ENCODE measurements at places on chromosomes 11 and 22.

GRCh38 chr11:122440811-122441665 lies 214.5 kb upstream of the UBASH3B start:
- DNase-seq = no peak

GRCh38 chr11:14259186-14259784 lies 99.7 kb downstream of the RRAS2 start:
- no peak for DNase-seq

DNA sequence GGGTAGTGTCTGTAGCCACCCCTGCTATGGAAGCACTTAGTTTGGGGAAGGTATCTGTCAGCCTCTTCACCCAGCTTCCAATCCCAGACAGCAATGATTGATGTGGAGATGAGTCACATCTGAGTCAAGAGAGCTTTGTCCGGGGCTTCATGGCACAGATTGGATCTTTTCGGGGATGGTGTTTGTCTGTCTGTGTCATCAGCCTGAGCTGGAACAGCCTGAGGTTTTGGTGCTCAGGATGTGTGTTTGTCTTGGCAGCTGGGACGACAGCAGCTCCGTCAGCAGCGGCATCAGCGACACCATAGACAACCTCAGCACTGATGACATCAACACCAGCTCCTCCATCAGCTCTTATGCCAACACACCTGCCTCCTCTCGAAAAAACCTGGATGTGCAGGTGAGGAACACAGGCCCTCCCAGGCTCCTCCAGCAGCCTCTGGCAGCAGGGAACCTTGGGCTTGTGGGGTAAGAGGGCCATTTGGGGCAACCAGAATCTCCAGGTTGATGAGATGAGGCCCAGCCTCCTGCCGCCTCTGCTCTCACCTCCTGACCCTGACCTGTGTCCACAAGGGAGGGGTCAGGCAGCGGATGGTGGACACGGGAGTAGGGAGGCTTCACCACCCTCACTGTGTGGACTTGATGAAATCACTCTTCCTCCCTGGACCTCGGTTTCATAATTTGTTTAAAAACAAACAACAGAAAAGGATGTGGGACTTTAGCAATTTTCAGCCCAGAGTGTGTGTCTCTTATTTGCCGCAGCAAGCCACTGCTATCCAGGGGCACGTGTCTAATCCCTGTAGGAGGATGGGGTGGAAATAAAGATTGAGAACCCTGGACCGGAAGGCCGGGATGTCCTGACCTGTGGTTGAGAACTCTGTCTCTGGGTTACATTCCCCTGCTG lies 124.3 kb downstream of the DBX1 start:
- no peak for DNase-seq

GRCh38 chr11:44658506-44658850 lies 68.3 kb upstream of the TSPAN18 start:
- peak; percentile 21 for DNase-seq

DNA sequence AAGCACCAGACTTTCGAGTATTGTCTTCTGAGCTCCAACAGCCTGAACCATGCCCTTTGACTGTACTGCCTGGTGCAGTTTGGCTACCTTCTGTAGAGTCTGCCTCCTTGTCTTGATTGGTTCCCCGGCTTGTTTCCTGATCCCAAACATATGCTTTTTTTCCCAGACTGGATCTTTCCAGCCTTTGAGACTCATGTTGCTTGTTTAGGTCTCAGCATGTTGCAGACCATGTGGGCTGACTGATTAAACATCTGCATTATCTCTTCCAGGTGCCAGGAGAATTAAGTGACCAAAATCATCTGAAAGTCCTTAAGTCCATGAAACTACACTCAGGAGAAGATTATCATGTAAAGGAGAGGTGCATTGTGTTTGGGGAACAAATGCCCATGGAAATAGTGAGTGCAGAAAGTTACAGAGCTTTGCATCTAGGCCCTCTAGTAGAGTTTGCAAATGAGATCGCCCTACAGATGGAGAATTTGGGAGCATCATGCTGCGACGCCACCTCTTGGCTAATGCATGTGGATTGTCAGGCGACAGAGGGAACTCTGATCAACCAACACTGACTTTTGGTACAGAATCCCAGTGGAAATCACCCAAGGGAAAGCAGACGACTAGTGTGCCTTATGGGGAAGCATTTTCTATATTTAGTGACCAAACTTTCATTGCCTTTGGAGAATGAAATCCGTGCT lies 188.8 kb downstream of the BLID start:
- no peak for DNase-seq

DNA sequence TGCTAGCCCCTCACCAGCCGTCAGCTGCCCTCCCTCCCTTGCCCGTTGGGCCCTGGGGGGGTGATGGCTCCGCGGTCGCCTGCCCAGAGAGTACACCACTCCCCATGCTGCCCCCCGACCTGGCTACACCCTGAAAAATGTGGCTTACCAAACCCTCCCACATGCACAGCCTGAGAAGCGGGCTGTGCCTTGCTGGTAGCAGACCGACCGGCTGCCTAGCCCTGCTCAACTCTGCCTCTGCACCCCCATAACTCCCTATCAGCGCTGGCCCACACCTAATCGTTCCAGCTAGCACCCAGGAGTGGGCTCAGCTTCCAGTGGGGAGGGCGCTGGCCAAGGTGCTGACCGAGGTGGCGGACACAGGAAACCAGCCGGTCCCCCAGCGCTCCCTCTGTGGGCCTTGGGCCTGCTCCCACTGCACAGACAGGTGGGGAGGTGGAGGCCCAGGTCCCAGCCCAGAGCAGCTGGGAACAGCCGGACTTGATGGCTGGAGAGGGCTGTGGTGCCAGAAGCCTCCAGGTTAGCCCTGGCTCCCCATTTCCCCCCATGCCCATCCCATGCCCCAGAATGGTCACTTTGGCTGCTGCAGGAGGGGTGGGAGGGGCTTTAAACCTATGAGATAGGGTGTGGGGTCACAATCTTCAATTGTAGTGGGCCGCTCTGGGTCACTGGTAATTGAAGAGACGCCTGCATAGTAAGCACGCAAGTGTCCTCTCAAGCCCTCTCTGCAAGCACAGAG lies 32.1 kb upstream of the PRODH start:
- no peak for DNase-seq

DNA sequence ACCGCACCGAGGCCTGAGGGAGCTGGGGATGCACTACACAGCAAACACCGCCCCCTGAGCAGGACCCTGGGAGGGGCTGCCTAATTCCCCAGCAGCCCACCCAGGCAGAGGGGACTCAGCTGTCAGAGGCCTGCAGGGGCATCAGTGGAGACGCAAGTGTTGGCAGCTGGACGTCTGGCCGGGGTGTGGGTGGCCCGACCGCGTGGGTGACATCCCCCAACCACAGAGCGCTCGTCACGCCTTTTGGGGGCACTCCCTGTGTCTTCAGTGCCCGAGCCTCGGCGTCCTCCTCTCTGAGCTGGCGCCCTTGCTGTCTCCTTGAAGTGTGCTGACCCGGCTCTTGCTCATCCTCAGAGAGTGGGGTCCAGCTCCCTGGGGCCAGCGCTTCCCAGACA lies 150.2 kb downstream of the BRD1 start:
- DNase-seq = no peak

DNA sequence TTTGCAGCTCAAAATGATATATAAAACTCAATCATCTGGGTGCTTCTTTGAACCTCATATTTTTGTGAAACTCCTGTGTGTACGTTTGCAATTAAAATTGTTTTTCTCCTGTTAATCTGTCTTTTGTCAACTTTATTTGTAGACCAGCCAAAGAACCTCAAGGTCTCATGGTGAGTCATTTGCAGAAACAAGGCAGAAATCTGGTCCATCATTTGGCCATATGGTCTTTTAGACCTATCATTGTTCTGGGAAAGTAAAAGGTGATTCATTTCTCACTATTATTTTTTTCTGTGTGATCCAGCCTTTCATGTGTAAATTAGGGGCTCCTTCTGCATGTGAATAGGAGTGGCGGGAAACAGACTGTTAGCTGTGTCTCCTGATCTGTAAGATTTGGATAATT lies 399.1 kb upstream of the DDI1 start:
- no peak for DNase-seq

GRCh38 chr11:71459076-71459766 lies 6.2 kb downstream of the NADSYN1 start:
- no peak for DNase-seq

GRCh38 chr11:3922056-3922455 lies 66.6 kb downstream of the STIM1 start:
- no peak for DNase-seq

GRCh38 chr11:126147208-126148111 lies 64.0 kb downstream of the RPUSD4 start:
- no peak for DNase-seq

- no peak for DNase-seq
Measured at GRCh38 chr11:76577226-76577920, 93.2 kb downstream of the LRRC32 start.

DNA sequence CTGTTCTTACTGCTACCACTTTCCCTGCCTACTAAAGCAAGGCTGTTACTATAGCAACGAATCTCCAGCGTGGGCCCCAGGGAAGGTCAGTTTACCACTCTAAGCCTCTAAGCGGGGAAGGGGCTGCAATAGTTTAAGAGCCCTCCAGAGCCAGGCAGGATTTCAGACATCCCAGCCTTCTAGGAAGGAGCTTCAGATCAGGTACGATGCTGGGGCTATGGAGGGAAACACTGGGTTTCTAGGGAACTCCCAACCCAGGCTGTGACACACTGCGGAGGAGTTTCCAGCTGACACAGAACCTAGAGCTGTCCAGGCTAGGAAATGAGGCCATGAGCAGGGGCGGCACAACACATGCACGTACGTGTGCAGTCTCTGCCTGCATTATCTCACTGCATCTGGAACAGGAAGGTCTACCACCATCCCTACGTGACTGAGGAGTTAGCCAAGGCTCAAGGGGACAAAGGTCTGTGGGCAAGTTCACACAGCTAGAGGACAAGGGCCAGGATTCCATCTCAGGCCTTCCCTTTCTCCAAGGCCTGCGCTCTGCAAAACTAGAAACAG lies 20.4 kb downstream of the HPS4 start:
- DNase-seq = no peak

- DNase-seq = no peak
Measured at GRCh38 chr11:108351468-108351867, 115.9 kb downstream of the C11orf65 start.

DNA sequence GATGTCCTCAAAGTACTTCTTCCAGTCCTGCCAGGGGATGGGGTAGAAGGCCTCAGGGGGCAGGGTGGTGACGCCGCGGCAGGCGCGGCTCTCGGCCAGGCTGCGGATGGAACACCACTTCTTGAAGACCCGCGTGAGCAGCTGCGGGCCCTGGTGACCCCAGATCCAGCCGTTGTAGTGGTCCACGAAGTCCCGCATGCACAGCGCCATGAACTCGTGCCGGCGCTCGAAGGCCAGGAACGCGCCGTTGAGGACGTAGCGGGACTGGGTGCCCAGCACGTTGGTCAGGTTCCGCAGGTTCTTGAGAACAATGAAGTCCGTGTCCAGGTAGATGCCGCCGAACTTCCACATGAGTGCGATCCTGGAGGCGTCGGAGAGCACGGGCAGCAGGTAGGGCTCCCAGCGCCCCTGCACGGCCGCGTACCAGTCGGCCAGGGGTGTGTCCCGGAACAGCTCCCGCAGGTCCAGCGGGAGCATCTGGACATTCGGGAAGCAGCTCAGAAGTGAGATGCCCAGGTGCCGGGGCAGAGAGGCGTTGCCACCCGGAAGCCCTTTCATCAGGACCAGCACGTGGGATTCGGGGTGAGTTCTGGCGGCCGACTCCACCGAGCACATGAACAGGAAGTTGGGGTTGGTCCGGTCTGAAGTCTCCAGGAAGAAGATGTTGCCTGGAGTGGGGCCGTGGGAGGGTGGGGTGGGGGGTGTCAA lies 27.5 kb downstream of the A4GALT start:
- DNase-seq = no peak

DNA sequence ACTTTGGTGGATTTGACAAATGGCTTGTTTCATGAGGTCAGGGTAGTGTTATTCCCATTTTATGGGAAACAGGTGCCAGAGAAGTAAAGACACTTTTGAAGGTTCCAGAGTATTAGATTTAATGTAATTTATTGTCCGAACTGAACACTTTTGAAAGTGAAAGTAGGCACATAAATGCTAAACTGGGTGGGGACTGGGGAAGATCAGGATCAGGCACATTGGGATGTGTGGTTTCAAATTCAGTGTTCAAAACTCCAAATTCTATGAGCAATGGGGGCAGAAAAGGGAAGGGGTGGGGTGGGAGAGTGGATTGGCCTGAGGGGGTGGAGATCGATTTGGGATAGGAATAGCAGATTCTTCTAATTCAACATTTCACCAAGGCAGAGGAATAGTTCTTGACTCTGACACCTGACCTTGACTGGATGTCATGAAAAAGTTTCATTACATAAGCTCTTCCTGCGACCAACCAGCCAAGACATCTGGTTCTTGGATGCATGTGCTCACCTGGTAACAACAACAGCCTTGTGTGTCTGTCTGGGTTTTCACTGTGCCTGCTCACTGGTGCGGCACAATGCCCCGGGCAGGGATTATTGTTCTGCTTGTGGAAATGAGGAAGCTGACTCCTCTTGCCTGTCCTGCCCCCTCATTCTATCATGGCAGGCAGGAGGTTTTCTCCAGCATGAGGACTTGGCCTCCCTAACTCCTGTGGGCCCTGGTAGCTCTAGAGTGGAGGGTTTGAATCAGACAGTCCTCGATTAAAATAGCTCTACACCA lies 10.8 kb downstream of the PPFIBP2 start:
- DNase-seq = no peak

DNA sequence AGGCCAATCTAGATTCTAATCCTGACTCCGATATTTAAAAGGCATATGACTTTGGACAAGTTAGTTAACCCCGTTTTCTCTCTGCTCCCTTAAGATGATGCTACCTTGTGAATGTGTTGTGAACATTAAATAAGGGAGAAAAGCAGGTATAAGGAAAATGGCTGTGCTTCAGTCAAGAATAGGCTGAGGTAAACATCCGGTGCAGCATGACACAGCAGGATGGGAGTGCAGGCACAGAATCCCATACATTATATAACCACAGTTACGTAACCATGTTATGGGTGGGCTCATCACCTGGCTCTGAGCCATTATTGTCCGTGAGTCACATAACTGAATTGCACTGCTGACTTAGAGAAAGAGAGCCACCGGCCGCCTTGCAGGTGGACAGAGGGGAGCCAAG lies 382.2 kb upstream of the ANO5 start:
- no peak for DNase-seq

GRCh38 chr11:34178209-34178821 lies 72.9 kb downstream of the NAT10 start:
- no peak for DNase-seq

DNA sequence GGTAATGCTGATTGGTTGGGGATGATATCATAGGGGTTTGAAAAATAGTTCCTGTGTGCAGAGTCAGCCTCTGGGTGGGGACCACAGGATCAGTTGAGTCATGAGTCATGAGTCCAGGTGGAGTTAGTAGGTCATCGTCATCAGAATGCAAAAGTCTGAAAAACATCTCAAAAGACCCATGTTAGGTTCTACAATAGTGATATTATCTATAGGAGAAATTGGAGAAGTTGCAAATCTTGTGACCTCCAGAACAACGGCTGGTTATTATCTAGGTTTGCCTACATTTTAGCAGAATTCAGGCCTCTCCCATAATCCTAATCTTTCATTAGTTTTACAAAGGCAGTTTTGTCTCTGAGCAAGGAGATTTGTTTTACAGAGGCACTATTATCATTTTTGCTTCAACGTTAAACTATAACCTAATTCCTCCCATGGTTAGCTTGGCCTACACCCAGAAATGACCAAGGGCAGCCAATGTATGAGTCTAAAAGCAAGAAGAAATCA lies 38.9 kb downstream of the MS4A2 start:
- no peak for DNase-seq

GRCh38 chr11:10326012-10326964 lies 21.4 kb downstream of the ADM start:
- DNase-seq = no peak

All from activated CD4-positive, alpha-beta T cell treated with anti-CD3 and anti-CD28 coated beads, Interleukin-2, amount 50 U/mL, for 1 hour (primary cell).